ENCODE measurements at places on chromosomes 1 and 21.

- DNase-seq: no peak
These were observed 115.5 kb downstream of the RERE start for GRCh38 chr1:8701794-8702471.

- DNase-seq: no peak
These were observed 1349.0 kb upstream of the B3GALT2 start for GRCh38 chr1:194535369-194535768.

DNA sequence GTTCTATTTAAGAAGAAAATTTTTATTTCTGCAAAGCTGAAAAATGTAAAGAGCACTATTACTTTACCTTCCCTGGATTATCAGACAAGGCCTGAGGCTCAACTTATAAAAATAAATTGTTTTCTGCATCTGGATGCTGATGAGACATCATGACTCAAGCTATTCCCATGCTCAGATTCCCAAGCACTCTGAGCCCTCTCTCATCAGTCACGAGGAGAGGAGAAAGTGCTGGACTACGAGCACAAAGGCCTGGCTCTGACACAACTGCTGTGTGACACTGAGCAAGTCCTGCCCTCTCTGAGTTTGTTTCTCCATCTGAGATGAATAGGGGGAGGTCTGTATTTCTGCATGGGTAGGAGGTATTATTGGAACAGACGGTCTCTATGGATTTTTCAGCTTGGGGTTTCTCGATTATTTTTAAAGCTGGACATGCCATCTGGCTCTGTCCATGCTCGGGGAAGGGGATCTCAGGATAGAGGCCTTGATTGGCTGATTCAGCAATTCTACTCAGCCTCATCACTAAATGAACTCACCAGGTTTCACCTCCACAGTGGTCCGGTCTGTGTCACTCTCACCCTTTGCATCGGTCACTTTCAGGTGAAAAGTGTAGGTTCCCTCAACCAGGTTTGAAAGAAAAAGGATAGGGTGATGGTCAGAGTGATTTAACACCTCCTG, 107.7 kb downstream of the KIAA0319L start:
- no peak for DNase-seq

GRCh38 chr1:239744851-239745250, 346.8 kb upstream of the FMN2 start:
- no peak for DNase-seq

DNA sequence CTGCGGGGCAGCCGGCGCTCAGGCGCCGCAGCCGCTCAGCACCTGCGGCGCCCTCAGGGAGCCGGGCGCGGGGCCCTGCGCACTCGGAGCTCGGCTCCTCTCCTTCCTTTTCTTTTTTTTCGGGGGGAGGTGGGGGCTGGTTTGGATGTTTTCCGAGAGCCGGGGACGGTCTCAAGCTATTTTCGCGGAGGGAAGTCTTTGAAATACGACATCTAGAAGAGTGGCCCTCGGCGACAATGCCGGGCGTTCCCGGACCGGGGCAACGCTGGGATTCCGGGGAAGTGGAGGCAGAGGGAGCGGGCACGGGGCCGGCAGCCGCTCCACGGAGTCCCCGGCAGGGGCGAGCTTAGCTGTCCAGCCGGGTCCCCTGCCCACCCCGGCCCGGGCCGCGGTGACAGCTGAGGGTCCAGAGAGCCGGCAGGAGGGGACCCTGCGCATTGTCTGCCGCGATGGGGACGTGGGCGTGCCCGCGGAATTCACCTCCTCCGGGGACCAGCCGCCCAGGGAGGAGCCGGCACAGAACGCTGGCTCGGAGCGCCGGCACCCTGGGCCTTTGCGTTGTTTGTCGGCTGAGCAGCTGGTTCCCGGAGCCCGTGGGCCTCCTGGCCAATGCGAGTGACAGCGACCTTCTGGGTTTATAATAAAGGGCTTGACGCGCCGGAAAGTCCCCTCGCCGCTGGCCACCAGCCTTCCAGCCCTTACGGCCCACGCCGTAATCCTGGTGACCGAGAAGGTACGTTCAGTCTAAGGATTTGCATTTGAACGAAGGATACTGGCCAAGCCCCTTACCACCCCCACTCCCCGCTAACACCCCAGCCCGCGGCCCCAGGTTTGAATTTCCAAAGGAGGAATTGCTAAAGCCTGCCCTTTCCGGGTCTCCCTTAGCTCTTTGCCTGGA, 582 bp downstream of the SLC37A1 start:
- DNase-seq: no peak

GRCh38 chr1:217135987-217136894, 413.0 kb upstream of the ESRRG start:
- no peak for DNase-seq

DNA sequence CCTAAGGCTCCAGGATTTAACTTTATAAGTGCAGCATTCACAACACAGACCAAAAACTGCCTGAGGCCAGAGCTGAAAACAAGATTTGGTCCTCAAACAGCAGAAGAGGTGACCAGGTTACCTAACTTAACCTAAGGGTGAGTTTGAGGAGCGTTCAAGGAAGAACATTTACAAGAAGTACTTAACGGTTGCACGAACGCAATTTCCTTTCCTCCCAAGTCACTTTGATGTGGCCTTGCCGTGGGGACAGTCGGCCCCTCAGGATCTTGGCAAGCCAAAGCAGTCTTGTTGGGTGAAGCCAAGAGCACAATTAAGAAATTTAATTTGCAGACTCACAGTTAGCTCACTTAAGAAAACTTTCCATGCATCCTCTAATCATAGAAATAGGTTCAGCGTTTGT, 202.6 kb upstream of the COA6 start:
- DNase-seq: no peak

DNA sequence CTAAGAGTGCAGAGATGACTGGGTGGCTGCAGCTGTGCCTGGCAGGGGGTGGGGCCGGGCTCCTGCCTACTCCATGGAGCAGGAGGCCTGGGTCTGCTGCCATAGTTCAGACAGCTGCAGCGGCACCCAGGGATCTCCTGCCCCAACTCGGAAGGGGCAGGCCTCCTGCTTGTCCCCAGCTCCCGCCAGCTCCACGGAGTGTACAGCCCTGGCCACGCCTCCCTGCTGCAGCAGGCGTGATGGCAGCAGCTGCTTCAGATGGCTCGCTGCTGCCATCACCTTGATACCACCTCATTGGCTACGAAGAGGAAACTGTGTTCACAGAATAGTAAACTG, 35.9 kb downstream of the ACTL8 start:
- DNase-seq: no peak

DNA sequence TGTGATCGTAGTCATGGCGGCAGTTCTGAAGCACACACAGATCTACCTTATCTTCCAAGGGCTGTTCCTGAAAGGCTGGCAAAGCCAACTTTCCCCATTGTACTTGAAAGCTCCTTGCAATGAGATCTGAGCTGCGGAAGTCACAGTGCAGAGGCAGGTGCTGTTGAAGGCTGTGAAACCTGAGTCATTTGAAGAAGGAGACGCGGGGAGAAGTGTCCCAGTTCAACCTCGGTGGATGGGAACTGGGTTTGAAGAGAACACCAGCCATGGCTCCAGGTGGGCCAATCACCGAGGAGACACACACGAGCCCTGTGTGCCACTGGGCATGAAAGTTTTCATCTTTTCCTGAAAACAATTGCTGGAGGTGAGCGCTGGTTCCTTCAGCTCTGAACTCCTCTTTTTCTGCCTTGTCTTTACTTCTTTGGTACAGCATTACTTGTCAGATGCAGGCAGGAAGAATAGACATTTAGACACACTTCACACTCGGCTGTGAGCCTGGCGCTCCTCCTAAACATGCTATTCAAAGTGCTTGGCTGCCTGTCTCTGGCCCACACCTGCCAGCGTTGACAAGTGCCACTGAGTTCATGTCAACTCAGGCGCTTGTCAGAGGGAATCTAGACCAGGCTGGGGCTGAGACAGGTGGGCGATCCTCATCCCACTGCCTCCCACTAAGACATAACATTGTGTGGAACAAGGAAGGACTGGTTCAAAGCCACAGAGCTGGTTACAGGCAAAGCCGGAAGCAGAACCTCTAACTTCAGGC, 25.7 kb upstream of the PDE9A start:
- no peak for DNase-seq

- no peak for DNase-seq
These were observed 7.2 kb upstream of the WARS2 start for GRCh38 chr1:119147661-119148090.

- no peak for DNase-seq
These were observed 41.3 kb downstream of the AKNAD1 start for GRCh38 chr1:108815566-108815965.

- DNase-seq: no peak
These were observed 229.1 kb downstream of the KCNJ6 start for GRCh38 chr21:37686991-37687810.

- DNase-seq: no peak
These were observed 189.1 kb downstream of the CLIC6 start for GRCh38 chr21:34857874-34858273.

DNA sequence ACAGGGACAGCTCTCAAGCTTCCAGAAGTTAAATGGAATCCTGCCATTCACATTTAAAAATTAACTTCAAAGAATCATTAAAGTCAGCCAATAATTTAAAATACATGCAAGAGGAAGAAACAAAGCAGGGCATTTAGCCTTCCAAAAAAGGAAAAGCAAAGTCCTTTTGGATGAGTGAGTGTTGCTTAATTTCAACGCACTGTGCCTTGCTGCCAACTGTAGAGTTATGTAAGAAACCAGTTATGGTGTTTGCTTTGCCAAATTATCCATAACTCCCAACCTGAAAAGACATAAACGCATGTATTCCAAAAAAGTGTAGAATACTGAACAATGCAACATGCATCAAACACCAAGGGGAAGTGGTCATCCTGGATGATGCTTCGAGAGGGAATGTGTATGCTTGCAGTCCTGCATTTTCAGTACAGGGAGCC, 16.1 kb upstream of the KCNE1 start:
- no peak for DNase-seq

DNA sequence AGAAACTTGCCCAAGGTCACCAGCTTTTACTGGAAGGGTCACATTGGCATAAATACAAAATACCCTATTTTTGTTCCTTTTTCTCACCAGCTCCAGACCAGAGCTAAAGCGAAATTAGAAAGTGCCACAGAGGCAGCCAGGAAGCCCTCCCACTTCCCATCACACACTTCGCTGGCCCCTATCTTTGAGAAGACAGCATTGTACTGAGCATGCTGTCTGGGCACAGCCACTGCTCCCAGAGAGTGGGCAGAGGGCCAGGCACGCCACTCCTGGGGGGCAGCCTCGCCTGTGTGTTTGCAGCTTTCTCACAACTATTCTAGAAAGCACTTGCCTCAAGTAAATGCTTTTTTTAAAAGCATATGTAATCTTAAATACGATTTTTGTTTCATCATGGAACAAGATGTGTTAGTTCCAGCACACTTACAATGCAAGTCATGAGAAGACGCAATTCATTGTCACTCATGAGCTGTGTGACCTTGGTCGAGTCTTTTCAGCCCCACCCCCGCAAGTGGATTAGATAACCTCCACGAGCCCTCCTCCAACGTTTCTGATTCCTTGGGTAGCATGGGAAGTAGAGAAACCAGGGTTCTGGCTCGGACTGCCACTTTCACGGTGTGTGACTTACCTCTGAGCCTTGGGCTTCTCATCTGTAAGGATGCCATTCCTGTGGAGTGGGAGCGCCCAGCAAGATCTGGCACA, 25.7 kb upstream of the EPHA8 start:
- DNase-seq: no peak

Data from NCI-H2107 (cell line).